ENCODE measurements at places on chromosomes 5 and 9. TPM values are rescaled to one million over a fixed set of nuclear protein-coding genes. Genes with fewer than 3 reads are reported as not detected.

WDR41 gene
- total RNA-seq = 101 TPM

SNCAIP gene
- 0.13 TPM for total RNA-seq

STKLD1 gene
- 0.33 TPM for total RNA-seq

FNBP1 gene
- total RNA-seq = 41.9 TPM

SNCB gene
- total RNA-seq = not detected

PRSS3 gene
- 14.8 TPM for total RNA-seq

PCDHGA11 gene
- total RNA-seq = 20.6 TPM

PCDHGA2 gene
- 2.8 TPM for total RNA-seq

CDH12 gene
- total RNA-seq = not detected

GPR151 gene
- not detected for total RNA-seq

CCDC152 gene
- total RNA-seq = 0.26 TPM

ALDH1A1 gene
- total RNA-seq = 2.8 TPM

C5orf52 gene
- not detected for total RNA-seq

PCDHA11 gene
- total RNA-seq = 0.23 TPM

NUTM2G gene
- total RNA-seq = not detected

CCIN gene
- 3.6 TPM for total RNA-seq

KIF4B gene
- total RNA-seq = under 0.01 TPM

CSF1R gene
- total RNA-seq = 0.69 TPM

RNF20 gene
- total RNA-seq = 36.2 TPM

WASHC1 gene
- 7.2 TPM for total RNA-seq

GAPT gene
- total RNA-seq = not detected

SPINK13 gene
- not detected for total RNA-seq

PSD2 gene
- 0.17 TPM for total RNA-seq

F12 gene
- not detected for total RNA-seq

NR5A1 gene
- not detected for total RNA-seq

BOD1 gene
- 80.5 TPM for total RNA-seq

FAM221B gene
- total RNA-seq = not detected

FAM169A gene
- total RNA-seq = 0.13 TPM

FBXL7 gene
- 6.3 TPM for total RNA-seq

ZNF608 gene
- total RNA-seq = 10.1 TPM

TICAM2 gene
- 4.3 TPM for total RNA-seq

FBP2 gene
- not detected for total RNA-seq

DNAJC21 gene
- 29.1 TPM for total RNA-seq

CSF2 gene
- not detected for total RNA-seq

OR1B1 gene
- total RNA-seq = not detected

ARSI gene
- total RNA-seq = 10.2 TPM

IL13 gene
- total RNA-seq = not detected

MSX2 gene
- 3.8 TPM for total RNA-seq

NOXA1 gene
- total RNA-seq = 0.36 TPM

GNA14 gene
- total RNA-seq = 6.3 TPM

LCN2 gene
- not detected for total RNA-seq

KIF24 gene
- 1.2 TPM for total RNA-seq

FOXD1 gene
- total RNA-seq = 6.8 TPM

RMRP gene
- 22,749 TPM for total RNA-seq

ANKS6 gene
- 19.0 TPM for total RNA-seq

SLC25A2 gene
- total RNA-seq = 0.26 TPM

ENHO gene
- 0.13 TPM for total RNA-seq

LRRC19 gene
- not detected for total RNA-seq

DIRAS2 gene
- total RNA-seq = 0.33 TPM

MED22 gene
- 25.5 TPM for total RNA-seq

SPINK6 gene
- not detected for total RNA-seq

AHRR gene
- 18.0 TPM for total RNA-seq

ADGRD2 gene
- not detected for total RNA-seq

TCF7 gene
- total RNA-seq = 0.40 TPM

All from smooth muscle cell of the pulmonary artery (primary cell).